ENCODE measurements at places on chromosomes 4 and X.

DNA sequence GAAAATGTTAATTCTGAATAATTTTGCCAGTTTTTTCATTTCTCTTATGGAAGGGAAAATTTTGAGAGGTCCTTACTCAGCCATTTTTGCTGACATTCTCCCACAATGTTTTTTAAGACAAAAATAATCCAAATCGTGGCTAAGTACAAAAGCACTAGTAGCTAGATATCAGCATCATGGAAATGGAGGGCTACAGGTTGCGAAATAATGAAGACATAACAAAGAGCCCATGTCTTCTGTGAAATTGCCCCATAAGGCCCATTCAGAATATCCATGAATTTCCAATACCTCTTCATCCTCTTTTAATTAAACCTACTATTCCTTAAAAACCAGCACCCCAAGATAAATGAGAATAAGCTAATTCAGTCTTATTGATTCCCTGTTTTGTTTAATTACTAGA is 107.4 kb downstream of the HNRNPD start:
- DNase-seq = no peak

GRCh38 chr4:154416190-154416547 is 75.4 kb downstream of the DCHS2 start:
- peak; percentile 5 for DNase-seq

- no peak for DNase-seq
These were observed 3.6 kb downstream of the SASH3 start for GRCh38 chrX:129783291-129783713.

- DNase-seq = no peak
These were observed 141.9 kb upstream of the FAM241A start for GRCh38 chr4:112003231-112003907.

- no peak for DNase-seq
These were observed 823.2 kb upstream of the LCORL start for GRCh38 chr4:18844726-18845125.

- no peak for DNase-seq
These were observed 77.2 kb upstream of the SPIN4 start for GRCh38 chrX:63428348-63428747.

- peak; percentile 12 for DNase-seq
These were observed 37.8 kb downstream of the SEPTIN6 start for GRCh38 chrX:119655125-119655524.

DNA sequence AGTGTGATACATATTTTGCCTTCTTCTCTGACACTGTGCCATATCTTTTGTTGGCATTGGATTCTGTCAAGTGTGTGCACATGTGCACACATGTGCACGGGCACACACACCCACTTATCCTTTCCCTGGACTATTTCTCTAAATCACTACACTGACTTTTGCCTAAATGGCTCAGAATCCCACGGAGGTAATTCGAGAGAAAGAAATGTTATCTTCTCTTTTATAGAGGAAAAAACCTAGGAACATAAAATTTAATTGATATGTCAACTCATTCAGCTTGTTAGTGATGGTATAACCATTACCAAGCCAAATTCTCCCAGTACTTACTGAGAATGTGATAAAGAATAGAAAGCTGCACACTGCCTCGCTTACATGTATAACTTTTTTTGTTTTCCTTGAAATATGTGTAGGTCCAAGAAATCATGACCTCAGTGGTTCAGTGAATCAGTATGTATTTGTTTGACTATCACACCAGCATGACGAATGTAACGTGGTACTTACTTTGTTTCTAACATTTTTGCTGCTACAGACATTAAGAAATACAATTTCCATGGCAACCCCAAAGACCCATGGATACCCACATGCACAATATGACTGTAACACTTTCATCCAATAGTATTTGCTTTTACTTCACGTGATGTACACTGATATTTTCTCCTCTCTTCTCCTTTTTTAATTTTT is 163.0 kb downstream of the PCDH7 start:
- DNase-seq = no peak

GRCh38 chr4:87962398-87963146 is 12.9 kb upstream of the SPP1 start:
- no peak for DNase-seq

- no peak for DNase-seq
These were observed 18.5 kb downstream of the VSIG4 start for GRCh38 chrX:66021401-66021764.

- no peak for DNase-seq
These were observed 39.5 kb downstream of the ZFYVE28 start for GRCh38 chr4:2378898-2379297.

DNA sequence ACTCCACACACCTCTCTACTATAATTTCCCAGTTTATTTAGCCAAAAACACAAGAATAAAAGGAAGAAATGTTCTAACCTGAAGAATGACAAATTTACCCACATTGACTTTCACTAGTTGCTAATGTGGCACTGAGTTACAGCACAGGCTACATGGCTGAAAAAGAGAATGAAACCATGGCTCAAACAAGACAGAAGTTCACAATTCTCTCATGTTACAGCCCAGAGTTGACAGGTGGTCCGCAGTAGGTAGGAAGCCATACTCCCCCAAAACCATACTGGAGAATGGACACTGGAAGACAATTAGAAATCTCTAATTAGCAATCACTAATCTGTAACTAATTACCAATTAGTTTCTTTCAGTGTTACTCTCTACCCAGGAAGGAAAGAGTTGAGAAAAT is 170.8 kb downstream of the ADGRA3 start:
- no peak for DNase-seq

- no peak for DNase-seq
These were observed 92.2 kb downstream of the ADGRL3 start for GRCh38 chr4:61292322-61292721.

DNA sequence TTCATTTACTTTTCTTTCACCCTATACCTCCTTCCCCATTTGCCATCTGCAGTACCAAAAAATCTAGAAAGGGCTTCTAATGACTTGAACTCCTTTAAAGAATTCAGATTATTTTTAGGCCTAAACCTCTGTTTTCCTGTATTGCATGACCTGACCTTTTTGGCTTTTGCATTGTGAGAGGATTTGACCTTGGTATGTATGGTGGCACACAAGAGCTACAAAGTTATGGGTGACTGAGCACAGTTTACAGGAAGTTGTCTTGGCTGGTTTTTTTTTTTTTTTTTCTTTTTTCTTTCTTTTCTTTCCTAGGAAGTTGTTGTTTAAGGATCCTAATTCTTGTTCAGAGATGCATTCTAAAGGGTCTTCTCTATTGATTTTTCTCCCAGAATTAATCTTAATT is 32.0 kb upstream of the MTMR8 start:
- DNase-seq = no peak

DNA sequence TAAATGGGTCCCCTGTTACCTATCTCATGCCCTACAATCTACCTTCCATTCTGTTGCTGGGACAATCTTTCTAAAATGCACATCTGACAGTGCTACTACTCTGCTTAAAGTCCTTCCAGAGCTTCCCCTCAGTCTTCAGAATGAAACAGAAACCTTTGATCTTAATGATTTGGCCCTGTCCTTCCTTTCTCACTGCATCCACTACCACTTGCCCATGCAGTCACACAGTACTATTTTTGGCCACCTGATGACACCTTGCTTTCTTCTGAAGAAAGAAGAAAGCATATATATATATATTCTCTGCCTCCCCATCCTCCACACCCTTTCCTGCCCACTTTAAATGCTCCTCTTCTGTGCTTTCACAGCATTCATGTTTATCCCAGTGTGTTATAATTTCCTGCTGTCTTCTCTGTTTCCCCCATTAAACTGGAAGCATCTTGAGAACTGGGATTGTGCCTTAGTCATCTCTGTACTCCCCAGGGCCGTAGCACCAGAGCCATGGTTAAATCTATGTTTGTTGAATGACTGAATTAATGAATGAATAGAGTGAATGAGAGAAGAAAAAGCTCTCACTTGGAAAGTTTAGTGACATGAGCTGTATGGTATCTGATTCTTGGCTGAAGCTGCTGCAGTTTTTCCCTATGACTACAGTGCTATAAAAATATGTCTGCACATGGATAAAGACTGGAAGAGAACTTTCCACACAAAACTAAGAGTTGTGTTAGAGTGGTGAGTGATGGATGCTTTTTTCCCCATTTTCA is 56.2 kb downstream of the RTL9 start:
- peak; percentile 41 for DNase-seq

GRCh38 chr4:152655272-152656129 is 24.3 kb downstream of the TMEM154 start:
- DNase-seq = no peak

- DNase-seq = peak; percentile 58
These were observed 91.5 kb downstream of the COX18 start for GRCh38 chr4:72977936-72978485.

DNA sequence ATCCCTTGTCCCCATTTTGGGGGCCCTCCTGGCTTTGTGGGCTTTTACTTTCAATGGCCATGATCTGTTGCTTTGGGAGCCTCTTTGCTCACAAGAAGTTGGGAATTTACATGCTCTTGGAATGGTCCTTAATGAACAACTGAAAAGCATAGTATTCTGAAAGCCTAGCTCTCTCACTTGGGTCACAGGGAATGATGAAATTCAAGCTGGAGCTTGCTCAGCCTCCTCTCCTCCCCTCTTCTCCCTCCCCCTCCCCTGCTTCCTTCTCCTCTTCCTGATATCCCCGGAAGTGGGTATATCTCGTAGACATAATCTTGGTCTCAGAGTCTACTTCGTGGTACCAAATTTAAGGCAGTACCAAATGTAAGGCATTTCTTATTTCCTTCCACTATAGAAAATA is 400.6 kb upstream of the NR3C2 start:
- DNase-seq = no peak

- no peak for DNase-seq
These were observed 13.9 kb downstream of the SASH3 start for GRCh38 chrX:129793604-129794191.

DNA sequence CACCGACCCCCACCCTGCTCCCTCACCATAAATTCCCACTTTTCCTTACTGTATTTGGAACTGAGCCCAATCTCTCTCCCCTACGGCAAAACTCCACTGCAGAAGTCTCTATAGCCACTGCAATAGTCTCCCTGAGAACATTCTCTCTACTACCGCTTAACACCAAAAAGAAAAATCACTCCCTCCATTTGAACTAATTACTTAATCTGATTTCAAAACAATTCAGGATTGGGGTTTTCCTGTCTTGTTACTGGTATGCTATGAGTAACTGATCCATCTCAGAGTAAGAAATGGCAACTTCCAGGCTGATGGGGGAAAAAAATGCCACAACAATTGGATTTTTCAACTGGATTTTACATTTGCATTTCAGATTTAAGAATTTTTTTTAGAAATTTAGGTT is 5.8 kb downstream of the PAPSS1 start:
- no peak for DNase-seq

DNA sequence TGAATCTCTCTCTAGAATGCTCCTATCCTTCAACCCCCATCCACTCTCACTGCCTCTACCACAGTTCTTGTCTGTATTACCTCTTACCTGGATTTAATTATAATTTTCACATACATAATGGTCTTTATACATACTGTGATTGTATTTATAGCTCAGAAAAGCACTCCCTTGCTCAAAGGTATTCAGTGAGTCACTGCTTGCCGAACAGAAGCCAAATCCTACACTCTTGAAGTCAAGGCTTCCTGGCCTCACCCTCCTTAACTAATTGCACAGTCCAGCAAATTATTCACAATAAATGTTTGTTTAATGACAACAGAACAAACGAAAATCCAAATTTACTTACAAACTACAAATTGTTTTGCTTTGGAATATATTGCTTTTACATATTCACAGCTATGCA is 159.5 kb downstream of the KLHL13 start:
- DNase-seq = no peak

DNA sequence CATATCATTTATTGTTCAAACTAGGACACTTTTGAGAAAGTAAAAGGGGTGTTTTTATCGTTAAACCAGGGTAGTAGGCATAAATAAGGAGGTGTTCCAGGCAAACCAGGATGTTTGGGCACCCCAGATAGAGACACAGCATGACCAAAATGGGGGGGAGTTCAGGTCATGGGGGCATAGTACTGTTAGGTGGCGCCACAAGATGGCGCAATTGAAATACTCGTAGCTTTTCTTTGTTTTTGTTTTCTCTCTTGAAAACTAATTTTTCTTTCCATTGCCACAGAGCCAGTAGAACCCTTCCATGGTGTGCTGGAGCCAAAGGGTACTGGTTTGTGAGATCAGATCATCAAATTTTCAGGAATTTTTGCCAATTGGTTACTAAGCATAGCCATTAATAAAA is 283.4 kb downstream of the BCOR start:
- no peak for DNase-seq

- DNase-seq = peak; percentile 60
These were observed 53.3 kb downstream of the NFKB1 start for GRCh38 chr4:102554482-102554881.

DNA sequence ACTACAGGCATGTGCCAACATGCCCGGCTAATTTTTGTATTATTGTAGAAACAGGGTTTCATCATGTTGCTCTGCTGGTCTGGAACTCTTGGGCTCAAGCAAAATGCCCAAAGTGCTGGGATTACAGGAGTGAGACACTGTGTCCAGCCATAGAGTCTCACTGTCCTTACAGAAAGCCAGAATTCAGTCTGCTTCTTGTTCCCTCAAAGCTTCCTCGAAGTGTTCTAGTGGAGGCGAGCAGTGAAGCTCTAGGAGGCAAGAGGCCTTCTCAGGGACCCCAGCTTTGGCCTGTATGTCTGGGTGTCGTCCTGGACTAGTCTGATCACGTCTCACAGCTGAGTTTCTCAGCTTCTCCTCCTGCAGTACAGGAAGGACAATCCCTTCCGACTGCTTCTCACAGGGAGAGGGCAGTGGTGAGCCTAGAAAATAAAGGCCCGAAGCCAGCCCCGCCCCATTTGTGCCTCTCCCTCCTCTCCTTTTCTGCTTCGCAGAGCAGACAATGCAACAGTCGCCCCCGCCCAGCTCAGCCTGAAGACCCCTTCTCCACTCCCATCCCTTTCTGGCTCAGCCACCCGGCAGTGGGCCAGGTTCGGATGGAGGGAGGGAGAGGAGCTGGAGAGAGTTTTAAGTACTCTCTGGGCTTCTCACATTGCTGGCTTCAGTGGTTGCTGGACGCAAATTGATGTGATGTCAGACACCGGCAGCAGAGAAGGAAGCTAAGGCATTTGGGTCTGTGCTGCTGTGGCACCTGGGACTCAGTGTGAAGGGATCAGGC is 11.1 kb upstream of the FAM3A start:
- DNase-seq = peak; percentile 42

DNA sequence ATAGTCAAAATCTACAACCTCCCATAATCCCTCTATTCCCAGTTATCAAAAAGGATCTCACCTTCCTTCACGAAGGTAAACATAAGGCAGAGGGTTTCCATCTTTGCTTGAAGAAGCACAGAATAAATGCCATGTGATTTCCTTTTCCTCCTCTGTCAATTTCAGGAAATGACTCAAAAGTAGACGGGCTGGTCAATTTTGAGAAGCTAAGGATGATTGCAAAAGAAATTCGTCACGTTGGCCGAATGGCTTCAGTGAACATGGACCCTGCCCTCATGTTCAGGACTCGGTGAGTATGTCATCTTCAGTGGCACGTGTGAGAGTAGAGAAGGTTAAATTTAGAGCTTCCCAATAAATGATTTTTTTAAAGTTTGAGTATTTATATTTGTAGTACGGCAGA is 240.2 kb downstream of the RAPGEF2 start:
- DNase-seq = no peak

Measured in kidney glomerular epithelial cell (primary cell).